ENCODE measurements at places on chromosomes 1 and 21.

- no peak for DNase-seq
Observed at GRCh38 chr1:17955302-17956285, 152.0 kb upstream of the IGSF21 start.

DNA sequence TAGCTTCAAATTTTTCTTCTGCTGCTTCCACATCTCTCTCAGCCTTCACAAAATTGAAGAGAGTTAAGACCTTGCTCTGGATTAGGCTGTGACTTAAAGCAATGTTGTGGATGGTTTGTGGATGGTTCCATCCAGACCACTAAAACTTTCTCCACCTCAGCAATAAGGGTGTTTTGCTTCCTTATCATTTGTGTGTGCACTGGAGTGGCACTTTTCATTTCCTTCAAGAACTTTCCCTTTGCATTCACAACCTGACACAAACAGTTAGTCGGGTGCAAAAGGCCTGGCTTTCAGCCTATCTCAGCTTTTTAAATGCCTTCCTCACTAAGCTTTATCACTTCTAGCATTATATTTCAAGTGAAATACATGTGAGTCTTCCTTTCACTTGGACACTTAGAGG lies 30.3 kb downstream of the DENND1B start:
- DNase-seq = no peak

DNA sequence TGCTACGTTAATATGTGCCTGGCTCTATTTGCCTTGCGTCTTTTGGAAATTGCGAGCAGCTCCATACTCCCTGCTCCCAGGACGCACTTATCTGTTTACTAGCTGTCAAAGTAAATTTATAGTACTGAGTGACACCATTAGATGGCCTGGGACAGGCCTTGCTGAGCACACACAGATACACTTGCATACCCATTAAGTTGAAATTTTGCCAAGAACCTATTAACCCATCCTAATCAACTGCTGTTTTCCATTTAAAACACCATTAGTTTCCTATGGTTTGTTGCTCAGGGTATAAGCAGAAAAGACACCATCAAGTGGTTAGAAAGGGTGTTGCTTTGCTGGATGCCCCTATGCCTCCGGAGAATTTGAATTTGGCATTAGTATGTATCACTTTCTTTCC lies 187.3 kb downstream of the SLC44A5 start:
- no peak for DNase-seq

GRCh38 chr1:159492575-159493323 lies 43.1 kb downstream of the OR10J5 start:
- DNase-seq = no peak

GRCh38 chr1:44559330-44559729 lies 115.0 kb downstream of the TMEM53 start:
- no peak for DNase-seq

GRCh38 chr1:56572334-56573050 lies 6.9 kb downstream of the PLPP3 start:
- DNase-seq = no peak

DNA sequence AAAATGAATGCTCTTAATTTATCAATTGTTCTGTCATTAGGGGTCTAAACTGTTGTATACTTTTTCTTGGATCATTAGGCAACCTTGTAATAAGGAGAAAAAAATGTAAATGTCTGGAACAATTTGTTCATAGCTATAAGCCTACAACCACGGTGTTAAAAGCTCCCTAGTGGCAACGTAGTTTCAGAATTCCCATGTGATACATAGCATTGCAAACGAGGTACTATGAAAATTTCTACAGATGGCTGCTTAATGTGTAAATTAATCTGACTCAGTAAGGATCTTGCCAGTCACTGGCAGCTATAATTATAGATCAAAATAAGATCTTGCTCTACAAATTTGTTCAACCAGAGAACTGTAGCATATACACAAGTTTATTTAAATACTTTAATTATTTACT lies 304.1 kb upstream of the ADGRL4 start:
- DNase-seq = no peak

- peak; percentile 29 for DNase-seq
Observed at GRCh38 chr1:235060607-235061470, 67.8 kb downstream of the TOMM20 start.

DNA sequence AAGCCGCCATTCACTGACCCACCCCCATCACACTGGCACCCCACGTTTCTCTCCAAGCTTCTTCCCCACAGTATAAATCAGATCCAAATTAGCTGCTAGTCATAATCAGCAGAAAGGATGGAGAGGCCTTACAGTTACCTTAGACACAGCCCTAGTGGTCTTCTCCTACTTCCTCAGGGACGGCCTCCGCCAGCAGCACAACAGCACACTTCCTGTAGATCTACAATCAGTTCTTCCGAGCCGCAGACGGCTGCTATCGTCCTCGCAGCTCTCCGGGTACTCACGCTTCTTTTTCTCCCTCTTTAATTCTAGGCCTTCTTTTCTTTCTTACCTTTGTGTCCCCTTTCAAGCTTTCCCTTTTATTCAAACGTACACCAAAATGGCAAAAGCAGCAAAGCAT lies 313.5 kb downstream of the SMYD3 start:
- no peak for DNase-seq

GRCh38 chr1:30747033-30748008 lies 10.3 kb downstream of the LAPTM5 start:
- no peak for DNase-seq

GRCh38 chr1:161359291-161359690 lies 8.4 kb downstream of the CFAP126 start:
- DNase-seq = peak; percentile 69

GRCh38 chr1:159751031-159751430 lies 29.7 kb upstream of the DUSP23 start:
- no peak for DNase-seq

- DNase-seq = peak; percentile 20
Observed at GRCh38 chr1:180633057-180634056, 1.5 kb downstream of the XPR1 start.

GRCh38 chr1:154767315-154768240 lies 102.5 kb downstream of the KCNN3 start:
- no peak for DNase-seq

DNA sequence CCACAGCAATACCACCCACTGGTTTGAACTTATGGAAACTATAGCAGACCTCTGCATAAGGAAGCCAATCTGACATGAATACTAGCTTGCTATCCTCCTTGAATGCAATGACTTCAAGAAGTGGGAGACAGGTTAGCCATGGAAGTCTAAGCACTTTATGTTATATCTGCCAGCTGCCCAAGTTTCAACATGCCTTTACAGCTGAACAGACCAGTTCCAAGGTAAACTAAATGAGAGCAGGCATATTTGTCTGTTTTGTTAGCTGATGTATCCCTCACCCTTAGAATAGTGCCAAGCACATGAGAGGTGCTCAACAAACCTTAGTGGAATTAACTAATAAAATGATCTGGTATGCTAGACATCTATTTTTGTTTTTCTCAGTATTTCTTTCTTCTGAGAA lies 65.1 kb downstream of the ALG14 start:
- DNase-seq = no peak

- DNase-seq = no peak
Observed at GRCh38 chr1:183089025-183089639, 65.9 kb downstream of the LAMC1 start.

DNA sequence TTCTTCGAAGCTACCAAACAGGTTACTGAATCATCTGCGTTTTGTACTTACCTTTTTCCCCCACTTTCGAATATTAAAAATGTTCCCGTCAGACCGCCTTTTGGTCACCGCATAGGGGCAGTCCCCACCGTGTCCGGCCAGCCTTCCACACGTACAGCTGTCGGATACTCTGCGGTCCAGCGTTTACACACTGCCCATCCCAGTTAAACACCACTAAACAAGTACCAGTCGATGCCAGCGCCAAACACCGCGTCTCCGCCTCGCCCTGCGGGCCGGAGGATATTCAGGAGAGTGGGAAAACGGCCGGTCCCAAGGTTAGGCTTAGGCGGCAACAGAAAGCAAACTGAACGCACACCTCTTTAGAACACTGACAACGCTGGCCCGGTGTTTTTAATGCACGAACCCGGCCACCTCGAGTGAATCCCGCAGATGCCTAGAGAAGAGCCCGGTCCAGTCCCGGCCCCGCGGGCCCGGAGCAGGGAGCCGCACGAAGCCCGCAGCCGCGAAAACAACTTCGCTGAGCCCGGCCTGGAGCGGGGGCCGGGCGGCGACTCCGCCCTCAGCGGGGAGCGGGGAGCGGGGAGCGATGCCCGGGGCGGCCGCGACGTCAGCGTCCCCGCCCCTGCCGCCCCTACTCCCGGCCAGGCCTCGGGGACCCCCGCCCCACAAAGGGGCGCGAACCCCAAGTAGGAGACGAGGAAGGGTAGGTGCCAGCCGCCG lies 730 bp upstream of the PHF13 start:
- DNase-seq = peak; percentile 27

GRCh38 chr1:29237852-29238619 lies 1.7 kb downstream of the PTPRU start:
- no peak for DNase-seq

- no peak for DNase-seq
Observed at GRCh38 chr1:19435181-19435580, 50.2 kb downstream of the CAPZB start.

GRCh38 chr1:67135354-67135753 lies 584 bp upstream of the C1orf141 start:
- DNase-seq = no peak

DNA sequence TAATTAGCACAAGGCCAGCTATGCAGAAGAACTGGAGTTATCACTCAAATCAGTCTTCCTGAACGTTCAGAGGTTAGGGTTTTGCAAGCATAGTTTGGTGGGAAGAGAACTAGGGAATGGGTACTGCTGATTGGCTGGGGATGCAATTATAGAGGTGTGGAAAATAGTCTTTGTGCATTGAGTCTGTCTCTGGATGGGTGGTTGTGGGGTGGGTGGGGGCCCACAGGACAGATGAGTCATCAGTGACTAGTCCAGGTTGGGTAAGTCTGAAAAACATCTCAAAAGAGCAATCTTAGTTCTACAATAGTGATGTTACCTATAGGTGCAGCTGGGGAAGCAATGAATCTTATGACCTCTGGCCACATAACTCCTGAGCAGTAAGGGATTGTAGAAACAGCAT lies 89.7 kb upstream of the HMCN1 start:
- peak; percentile 21 for DNase-seq

- no peak for DNase-seq
Observed at GRCh38 chr1:31548534-31548906, 27.8 kb upstream of the TINAGL1 start.

DNA sequence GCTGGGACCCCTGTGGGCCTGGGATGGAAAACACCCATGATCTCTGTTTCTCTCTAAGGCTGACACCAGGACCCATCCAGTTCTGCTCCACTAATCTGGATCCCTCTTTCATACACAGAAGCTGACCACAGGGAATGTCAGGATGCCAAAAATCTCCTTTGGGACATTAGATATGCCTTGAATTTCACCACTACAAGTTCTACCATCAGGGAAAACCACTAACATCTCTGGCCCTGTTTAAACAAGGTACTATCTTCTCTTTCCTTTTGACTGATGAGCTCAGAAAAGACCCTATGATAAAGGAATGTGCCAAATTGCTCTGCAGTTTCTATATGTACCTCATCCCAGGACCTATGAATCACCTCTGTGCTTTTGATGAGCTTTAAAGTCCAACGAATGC lies 10.2 kb upstream of the PLXNA2 start:
- no peak for DNase-seq

DNA sequence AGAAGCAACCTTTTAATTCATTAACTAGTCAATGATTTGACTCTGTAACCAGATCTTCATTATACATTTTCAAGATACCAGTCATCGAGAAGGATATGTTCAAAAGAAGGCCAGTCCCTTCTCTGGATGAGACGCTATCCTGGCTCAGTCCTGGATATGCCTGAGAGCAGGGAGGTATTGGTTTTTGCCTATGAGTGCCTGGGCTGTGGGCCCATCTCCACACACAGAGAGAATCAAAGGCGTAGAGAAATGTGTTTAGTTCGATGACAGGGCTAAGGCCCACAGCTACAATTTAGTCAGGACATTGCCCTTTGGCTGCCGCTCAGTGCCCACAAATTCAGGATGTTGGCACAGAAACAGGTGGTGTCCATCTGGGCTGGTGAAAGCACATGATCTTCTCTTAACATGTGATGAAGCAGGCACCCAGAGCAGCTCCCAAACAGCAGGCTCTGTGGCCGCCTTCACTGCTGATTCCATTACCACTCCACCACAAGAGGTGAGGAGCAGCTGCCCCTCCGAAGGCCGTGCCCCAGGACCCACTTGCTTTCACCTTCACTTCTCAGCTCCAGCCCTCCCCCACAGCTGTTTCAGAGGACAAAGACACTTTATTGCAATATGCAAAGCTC lies 24.7 kb downstream of the ACKR1 start:
- no peak for DNase-seq

- DNase-seq = no peak
Observed at GRCh38 chr1:88741413-88741812, 57.3 kb downstream of the PKN2 start.

- DNase-seq = no peak
Observed at GRCh38 chr1:185795181-185795580, 61.0 kb downstream of the HMCN1 start.

DNA sequence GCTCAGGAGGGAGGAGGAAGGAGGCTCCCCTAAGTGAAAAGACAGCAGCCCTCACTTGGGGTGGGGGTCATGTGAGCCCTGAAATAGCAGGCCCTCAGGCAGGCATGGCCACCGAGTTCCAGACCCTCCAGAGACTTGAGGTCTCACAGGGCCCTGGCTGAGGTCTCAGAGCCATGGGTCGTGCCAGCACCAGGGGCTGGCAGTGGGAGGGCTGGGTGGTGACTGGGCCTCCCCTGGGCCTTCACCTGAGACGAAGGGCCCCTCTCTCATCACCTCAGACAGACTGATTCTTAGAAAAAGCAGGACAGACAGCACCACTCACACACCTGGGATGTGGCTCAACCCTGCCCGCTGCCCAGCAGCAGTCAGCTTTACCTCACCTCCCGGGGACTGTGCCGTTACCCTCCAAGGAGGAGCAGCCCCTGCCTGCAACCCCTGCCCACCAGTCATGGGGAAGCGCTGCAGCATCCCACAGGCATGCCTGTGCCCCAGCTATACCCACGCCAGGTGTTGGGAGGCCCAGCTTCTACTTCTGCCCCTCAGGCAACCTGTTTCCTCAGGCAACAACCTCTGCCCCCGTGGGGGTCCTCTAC lies 42.6 kb upstream of the LRP8 start:
- DNase-seq = no peak

- DNase-seq = no peak
Observed at GRCh38 chr1:7372477-7373120, 398.5 kb upstream of the VAMP3 start.

Measured in inflammatory macrophage treated with lipopolysaccharide for 1 hour (primary cell).